ENCODE measurements at places on chromosomes 1 and 21.

DNA sequence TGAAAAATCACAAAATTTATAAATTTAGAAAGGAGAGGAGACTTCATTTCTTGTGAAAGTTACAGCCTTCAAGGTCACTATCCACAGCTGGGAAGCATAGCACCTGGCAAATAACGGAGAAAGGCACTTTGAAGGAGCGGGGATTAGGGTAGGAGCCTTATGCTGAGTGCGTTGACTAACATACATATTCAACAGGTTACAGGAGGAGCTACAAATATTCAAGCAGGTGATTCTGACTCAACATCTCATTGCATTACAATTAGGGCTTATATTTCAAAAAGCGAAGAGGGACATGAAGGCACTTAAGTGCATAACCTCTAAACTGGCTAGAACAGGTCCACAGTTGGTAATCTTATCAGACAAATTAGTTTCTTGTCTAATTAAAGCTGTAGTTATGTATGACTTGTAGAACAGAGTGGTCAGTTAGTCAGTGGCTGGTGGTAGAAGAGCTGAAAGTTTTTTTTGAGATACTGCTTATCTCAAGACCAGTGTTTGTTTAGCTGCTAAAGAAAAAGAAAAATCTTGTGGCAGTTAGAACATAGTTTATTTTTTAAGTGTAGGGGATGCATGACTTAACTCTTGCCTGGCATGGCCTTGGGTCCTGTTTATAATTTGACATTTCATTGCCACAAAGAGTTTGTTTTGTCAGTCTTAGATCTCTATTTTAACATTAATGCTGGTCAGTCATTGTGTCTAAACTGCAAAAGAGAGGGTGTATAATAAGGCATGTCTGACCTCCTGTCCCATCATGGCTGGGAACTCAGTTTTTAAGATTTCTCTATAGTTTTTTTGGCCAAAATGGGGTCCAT, 311.5 kb downstream of the DUSP10 start:
- DNase-seq = no peak

- DNase-seq = peak; percentile 93
Measured at GRCh38 chr1:7704214-7705047, 66.7 kb upstream of the VAMP3 start.

DNA sequence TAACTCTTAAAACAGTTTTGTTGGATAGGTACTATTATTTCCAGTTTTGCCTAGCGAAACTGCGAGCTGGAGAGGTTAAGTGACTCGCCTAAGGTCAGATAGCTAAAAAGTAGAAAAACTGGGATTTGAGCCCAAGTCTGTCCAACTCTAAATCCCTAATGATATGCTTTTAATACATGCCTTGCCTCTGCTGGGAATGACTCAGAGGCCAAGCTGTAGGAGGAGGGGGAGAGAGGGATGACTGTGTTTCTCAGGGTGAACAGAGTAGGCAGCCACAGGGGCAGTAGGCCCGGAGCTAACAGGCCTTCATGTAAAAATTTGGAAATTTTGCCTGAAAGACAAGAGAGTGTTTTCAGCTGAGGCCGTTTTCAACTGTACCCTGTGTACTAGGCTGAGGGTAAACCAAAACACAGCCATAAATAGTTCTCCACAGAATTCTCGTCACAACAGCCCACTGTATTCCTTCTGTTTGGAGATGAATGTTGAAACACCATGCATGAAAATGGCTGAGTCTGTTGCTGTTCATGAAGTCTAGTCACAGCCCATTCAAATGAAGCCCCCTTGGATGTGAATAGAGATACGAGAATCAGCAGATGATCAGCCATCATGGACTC, 107.5 kb upstream of the HOOK1 start:
- no peak for DNase-seq

GRCh38 chr1:3596663-3597598, 14.4 kb downstream of the MEGF6 start:
- no peak for DNase-seq

DNA sequence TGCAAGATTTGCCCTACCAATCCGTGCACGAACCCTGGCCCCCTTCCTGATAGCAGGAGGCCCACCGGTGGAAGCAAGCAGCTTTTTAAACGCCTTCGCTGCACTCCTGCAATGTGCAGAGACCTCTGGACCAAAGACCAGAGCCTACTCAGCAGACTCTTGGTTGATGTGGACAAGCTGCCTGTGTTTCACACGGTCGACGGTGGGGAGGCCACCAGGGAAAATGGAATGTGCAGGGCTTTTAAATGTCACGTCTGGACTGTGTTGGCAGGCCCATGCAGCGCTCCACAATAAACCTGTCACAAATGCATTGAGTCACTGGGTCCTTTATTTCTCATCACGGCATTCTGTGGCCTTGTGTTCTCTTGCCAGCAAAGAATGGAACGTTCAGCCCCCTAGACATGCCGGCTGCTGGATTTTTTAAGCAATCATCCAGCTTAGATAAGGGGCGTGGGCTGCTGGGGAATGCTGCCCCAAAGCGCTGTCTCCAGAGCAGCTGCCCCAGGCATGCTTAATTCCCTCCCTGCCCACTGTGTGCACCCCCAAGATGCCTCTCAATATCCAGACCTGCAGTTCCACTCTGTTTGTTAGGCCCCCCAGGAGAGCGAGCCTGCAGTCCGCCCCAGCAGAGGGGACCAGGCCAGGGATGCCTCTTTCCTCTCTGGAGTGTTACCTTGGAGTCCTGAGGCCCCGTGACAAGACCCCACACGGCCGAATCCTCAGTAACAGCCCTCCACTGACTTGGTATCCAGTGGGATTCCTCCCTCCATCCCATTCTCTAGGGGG, 71.3 kb downstream of the ATP5PO start:
- DNase-seq = no peak
